Activated CD4-positive, alpha-beta T cell treated with anti-CD3 and anti-CD28 coated beads, Interleukin-2, amount 50 U/mL, for 1 hour (primary cell): ENCODE measurements at places on chromosomes 2 and 18.

DNA sequence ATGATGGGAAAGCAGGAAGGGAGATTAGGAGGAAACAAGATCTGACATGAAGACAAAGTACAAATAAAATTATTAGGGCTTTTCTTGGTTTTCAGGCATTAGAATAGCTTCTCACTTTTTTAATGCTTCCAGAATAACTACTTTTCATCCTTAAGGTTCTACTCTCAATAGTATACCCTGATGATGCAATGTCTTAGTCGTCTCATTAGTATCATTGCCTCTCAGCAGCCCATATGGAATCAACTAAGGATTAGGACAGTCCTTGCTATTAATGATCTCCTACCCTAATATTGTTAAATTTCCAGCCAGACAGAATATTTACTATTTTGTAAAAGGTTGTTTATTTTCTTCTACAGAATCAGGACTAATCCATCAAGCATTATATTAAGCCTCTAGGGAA is 55.9 kb downstream of the RELCH start:
- no peak for DNase-seq

DNA sequence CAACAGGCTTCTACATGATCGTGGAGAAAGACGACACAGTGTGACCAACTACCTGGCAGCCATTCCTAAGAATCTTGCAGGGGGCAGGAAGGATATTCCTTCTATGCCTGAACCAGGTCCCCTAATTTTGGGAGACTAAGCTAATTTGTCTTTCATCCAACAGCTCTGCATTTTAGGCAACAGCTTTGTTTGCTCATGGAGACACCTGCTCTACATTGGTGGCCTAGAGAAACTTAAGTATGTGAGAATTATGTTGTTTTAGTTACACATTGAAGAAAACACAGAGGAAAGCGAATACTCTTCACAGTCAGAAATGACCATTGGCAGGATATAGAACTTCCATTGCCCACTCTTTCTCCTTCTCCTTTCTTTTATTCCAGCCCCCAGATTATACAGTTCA is 75.2 kb downstream of the ASXL3 start:
- DNase-seq: no peak

- DNase-seq: no peak
These were observed 272.9 kb downstream of the PAX3 start for GRCh38 chr2:222025881-222026271.

DNA sequence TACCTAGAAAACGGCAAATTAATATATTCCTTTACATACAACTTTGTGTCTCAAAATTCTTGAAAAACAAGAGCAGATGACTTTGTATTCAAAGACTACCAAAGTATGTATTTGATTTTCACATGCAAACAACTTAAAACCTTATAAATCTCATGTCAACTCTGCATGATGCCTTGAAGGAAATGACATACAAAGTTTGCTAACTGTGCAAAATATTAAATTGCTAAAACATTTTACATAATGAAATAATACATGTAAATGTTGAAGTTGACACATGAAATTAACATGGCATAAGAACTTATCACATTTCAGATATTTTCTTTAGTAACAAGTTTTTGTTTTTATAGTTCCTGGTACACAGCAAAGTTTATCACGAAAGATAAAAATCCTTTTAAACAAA is 20.8 kb upstream of the C2orf42 start:
- no peak for DNase-seq

- DNase-seq: no peak
These were observed 59.3 kb upstream of the ALPP start for GRCh38 chr2:232319067-232319802.

- no peak for DNase-seq
These were observed 121.1 kb downstream of the HDAC4 start for GRCh38 chr2:239279508-239280295.

DNA sequence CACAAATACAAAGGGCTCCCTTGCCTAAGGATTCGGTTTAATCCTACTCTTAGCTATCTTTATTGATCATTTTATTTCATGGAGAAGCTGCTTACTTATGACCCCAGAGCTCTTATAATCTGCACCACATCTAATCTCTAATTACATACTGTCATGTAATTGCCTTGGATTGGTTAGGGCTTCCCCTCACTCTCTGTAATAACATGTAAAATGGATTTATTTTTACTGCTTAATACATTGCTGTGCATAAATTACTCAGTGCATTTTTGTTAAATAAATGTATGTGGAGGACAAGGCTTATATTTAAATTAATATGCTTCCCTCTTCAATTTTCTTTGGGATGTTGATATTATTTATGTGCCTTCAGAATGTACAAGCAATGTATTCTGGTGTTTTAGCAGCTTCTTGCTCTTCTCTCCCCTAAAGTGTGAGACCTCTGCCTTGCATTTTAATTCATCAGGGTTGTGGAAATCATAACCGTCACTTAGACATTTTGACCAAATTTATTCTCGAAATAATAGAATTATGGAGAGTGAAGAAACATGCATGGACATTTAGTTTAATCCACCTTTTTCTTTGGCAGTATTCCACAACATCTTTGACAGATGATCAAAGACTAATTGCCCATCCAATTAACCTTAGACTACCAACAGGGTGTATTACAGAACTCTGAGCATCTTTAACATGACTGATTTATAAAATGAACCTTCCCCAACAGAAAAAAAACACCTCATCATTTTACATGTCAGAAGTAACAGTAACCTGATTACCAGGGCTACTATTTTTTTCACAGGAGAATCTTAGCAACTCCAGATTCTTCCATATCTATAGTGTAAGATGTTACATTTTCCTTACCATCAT is 692.6 kb downstream of the LRRTM4 start:
- DNase-seq: no peak

DNA sequence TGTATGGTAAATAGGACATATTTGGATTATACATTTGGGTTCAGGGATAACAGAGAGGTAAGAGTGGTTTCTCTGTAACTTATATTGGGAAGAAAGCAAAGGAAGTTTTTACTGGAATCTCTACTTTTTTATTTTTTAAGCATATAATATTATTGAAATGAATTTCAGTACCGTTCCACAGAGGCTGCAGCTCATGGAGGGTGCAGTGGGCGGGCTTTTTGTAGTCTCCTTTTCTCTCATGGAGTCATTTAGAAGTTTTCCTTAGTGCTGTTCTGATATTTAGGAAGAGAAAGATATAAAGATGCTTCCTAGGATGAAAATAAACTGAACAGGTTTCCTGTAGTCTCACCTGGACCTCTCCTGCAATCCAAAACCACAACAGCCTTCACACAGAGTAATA is 1153.3 kb upstream of the TMEFF2 start:
- DNase-seq: no peak

DNA sequence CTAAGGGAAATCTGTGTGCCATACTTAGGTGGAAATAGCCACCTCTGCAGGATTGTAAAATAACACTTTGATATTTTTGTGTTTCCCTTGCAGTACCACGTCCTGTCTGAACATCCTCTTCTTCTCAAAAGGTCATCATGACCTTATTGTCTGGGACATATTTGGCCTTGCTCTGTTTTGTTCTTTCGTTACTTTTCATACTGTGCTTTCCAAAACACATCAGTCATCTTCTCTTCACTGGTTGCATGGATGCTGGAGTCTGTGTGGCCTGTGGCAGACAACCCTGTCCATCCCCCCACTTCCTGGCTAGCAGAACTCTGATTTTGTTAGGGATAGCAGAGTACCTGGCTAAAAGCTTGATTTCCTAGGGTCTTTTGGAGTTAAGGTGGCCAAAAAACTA is 9.4 kb upstream of the GREB1 start:
- DNase-seq: no peak

DNA sequence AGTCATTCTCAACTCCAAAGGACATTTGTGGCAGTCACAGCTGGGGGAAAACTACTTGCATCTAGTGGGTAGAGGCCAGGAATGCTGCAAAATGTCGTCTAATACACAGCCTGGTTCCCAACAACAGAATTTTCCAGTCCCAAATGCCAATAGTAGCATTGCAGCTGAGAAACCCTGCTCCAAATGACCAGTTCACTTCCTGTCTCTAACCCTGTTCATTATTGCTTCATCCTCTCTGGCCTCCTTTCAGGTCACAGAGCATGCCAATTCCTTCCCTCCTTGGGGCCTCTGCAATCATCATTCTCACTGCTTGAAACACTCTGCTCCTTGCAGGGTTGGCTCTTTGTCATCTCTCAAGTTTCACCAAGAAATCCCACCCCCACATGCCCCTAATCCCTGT is 139.1 kb downstream of the IRS1 start:
- no peak for DNase-seq

DNA sequence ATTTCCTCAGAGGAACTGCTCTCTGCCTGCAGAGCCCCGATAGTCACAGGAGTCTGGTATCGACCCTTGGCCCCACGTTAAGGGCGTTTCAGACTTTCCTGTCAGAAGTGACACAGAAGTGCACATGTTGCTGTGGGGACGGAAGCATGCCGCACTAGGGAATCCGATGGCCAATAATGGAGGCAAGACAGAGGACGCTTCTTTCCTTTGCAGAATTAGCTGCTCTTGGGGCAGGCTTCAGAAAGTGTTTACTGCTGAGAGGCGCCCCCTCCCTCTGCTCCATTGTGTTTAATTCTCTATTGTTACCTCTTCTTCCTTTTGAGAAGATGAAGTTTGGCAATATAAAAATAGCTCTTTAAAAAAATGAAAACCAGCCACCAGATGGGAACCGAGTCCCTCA is 118.6 kb upstream of the EML6 start:
- no peak for DNase-seq

DNA sequence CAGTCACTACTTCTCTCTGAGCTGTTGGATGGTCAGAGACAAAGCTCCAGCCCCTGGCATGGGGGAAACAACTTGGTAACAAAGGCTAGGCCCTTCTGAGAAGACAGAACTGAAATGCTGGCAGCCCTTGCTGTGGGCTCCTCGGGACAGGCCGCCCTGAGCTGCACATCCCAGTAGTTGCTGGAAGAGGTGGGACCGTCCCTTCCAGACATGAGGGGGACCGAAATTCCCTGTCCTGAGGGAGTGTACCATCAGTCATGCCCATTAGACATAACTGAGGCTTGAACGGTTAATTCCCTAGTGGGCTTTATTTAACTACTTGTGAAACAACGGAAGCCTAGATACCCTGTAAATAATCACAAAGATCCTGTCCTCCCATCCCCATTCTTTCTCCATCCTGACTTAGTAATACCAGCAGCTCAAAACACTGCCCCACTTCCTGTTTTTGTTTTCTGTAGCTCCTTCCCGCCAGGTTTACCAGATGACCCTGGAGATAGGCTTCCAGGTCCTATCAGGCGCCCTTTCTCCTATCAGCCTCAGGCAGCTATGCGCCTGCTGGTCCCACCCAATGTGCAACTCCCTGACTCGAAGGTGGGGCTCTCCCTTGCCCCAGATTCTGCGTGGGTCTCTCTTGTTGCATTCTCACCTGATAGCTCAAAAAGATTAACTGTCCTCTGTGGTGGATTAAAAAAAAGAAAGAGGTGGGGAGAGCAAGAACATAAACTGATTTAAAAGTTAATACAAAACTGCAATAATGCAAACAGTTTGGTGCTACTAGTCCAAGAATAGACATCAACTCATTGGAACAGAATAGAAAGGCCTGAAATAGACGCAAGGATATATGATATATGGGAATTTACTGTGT is 37.0 kb upstream of the NT5DC4 start:
- DNase-seq: no peak

GRCh38 chr18:59232309-59233016 is 12.5 kb downstream of the GRP start:
- no peak for DNase-seq

- no peak for DNase-seq
These were observed 10.9 kb downstream of the PTGR3 start for GRCh38 chr18:75198036-75198435.

DNA sequence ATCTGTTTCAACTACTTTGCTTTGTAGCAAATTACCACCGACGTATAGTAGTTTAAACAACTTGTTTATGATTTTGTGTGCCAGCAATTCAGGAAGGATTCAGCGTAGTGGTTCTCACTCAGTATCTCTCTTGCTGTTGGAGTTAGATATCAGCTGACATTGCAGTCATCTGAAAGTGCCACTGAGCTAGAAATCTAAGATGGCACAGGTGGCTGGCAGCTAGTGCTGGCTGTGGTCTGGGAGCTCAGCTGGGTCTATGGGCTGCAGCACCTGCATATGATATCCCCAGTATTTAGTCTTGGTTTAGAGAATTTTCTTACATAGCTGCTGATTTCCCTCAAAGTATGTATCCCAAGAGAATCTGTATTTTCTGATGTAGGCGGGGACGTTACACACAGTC is 235.6 kb downstream of the SCG2 start:
- DNase-seq: no peak

DNA sequence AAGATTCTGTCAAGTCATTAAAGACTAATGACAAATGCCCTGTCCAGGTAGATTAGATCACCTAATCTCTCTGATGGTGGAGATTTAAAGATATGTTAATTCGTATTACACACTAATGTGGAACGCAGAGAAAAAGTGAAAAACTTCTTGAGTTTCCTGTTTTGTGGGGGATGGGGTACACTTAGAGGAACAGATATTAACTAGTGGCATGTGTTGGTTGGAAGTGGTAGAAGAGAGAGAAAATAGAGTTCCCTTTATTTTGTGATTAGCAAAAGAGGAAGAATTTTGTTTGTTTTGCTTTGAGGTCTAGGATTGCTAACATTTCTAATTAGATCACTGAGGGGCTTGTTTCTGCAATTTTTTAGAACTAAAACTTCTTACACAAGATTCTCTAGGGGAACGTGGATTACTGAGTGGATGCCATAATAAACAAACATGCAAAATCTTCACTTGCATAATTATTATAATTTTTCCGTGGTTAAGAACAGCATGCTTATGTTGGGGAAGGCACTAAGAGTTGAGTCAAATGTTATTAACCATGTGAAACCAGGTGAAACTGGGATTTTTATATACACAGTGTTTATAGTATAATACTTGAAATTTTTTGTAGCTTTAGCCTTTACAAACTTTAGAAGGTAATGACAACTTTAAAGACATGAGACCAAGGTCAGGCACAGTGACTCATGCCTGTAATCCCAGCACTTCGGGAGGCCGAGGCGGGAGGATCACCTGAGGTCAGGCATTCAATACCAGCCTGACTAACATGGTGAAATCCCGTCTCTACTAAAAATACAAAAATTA is 97.4 kb upstream of the STK17B start:
- no peak for DNase-seq

- no peak for DNase-seq
These were observed 917 bp downstream of the MPPE1 start for GRCh38 chr18:11906926-11907874.

GRCh38 chr2:238847841-238848690 is at the start of gene TWIST2:
Gene TWIST2, plus strand, starts transcription at chr2:238848085. Its CDS starts 131 bp downstream, at chr2:238848216.
- no peak for DNase-seq

GRCh38 chr2:120904830-120905234 is 169.2 kb downstream of the GLI2 start:
- no peak for DNase-seq

- DNase-seq: no peak
These were observed 19.4 kb upstream of the MBP start for GRCh38 chr18:77151772-77152520.

GRCh38 chr2:155356250-155356649 is 657.8 kb downstream of the KCNJ3 start:
- no peak for DNase-seq

- DNase-seq: no peak
These were observed 1.2 kb downstream of the KIF5C start for GRCh38 chr2:148876202-148876594.
